ENCODE measurements at places on chromosomes 16 and 17.

DNA sequence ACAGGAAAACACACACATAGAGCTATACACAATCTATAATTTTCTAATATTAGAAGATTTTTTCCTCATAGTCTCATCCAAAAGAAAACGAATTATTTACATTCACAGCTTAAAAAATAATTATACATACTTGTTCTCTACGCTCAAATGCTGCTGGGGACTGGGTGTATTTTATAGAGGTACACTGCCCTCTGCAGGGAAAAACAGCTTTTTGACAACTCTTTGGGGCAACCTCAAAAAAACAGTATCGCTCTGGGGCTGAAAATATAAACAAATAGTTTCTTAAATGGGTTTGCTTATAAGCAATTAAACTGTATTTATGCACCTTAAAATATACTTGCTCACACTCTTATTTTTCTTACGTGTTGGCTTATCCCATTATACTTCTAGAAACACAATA lies 261.8 kb upstream of the PSMD7 start:
- DNase-seq: no peak

GRCh38 chr16:67104845-67105244 lies 4.9 kb upstream of the PHAF1 start:
- no peak for DNase-seq

DNA sequence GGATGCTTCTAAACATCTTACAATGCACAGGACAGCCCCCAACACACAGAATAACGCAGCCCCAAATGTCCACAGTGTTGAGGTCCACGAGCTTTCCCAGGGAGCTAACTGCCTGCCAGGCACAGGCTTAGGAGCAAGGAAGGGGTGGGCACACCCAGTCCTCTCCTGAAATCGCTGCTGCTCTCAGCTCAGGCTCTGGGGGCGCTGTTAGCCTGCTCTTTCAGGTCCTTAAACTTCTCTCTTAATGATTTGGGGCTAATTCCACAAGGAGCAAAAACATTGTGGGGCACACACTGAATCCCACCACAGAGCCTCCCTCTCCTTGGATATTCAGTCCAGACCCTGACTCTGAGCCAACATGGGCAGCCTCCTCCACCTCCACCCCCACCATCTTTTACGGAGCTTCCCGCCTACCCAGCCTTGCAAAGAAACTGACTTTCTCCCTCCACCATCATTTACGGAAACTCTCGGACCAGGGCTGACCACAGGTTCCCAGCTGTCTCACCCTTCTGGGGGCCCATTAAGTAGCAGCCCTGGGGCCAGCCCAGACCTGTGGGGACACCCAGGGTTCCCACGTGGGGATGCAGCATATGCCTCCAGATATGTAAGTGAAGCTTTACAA lies 1.1 kb downstream of the CD300H start:
- DNase-seq: no peak

GRCh38 chr17:71057448-71057847 lies 888.1 kb downstream of the KCNJ2 start:
- no peak for DNase-seq

- DNase-seq: no peak
These were observed 35.1 kb downstream of the MARF1 start for GRCh38 chr16:15607700-15608396.

- DNase-seq: no peak
These were observed 44.6 kb upstream of the ZC3H18 start for GRCh38 chr16:88525663-88525990.

GRCh38 chr16:69479775-69480174 lies 55.4 kb downstream of the CYB5B start:
- DNase-seq: no peak

DNA sequence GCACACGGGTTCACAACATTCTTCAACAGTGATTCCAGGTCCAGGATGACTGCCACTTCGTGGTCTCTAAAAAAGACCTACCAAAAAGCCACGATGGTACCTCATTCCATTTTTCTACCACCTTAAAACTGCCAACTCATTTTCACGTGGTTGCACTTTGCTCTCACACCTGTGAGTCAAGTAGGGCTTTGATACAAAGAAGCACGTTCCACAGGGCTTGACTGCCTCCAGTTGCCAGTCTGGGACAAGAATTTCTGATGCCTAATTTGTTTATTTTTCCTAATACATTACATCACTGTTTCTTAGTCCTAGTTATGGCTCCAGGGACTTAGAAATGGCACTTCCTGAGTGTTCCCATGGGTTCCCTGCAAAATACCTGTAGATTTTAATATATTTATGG lies 911.6 kb upstream of the EEF2KMT start:
- no peak for DNase-seq

GRCh38 chr16:369866-370436 lies 387 bp downstream of the MRPL28 start:
- DNase-seq: no peak

- no peak for DNase-seq
These were observed 2.8 kb downstream of the FN3K start for GRCh38 chr17:82737967-82738877.

DNA sequence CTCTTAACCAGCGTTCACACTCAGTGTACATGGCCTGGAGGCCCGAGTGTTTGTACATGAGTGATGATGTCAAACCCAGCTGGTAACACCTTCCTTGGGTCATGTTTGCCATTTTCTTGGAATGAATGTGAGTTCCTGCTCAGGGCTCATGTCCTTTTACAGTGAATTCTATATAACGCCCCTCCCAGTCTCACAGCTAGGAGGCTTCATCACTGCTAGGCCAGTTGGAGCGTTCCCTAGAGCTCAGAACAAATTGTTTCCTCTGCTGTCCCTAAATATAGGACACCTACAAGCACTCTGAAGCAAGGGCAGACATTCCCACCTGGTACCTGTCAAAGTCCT lies 5.5 kb downstream of the TIMM22 start:
- DNase-seq: no peak

- DNase-seq: no peak
These were observed 76.3 kb upstream of the HNF1B start for GRCh38 chr17:37820995-37821713.

GRCh38 chr17:34645594-34645993 lies 66.2 kb downstream of the TMEM132E start:
- DNase-seq: no peak

DNA sequence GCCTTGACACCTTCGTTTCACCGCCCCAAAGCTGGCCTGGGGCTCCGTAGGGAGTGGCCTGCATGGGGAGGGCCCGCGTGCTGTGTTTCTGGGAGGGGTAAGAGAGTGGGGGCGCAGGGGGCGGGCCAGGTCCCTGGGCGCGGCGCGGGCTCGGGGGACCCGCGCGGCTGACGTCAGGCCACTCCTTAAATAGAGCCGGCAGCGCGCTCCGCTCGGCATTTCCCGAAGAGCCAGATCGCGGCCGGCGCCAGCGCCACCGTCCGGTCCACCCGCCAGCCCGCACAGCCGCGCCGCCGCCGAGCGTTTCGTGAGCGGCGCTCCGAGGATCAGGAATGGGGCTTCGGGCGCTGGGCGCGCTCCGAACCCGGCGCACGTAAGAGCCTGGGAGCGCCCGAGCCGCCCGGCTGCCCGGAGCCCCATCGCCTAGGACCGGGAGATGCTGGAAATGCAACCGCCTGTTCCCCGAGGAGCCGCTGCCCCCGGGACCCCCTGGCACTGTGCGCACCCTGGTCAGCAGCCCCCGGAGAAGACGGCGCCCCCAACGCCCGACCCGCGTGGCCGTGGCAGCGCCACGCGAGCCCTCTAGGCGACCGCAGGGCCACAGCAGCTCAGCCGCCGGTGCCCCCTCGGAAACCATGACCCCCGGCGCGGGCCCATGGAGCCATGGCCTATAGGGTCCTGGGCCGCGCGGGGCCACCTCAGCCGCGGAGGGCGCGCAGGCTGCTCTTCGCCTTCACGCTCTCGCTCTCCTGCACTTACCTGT lies at the start of gene HS3ST2:
TSS of gene HS3ST2 (plus strand) at position 215 of the 763 bp plus-strand sequence. CDS start at position 664, 449 bp downstream.
- DNase-seq: no peak

DNA sequence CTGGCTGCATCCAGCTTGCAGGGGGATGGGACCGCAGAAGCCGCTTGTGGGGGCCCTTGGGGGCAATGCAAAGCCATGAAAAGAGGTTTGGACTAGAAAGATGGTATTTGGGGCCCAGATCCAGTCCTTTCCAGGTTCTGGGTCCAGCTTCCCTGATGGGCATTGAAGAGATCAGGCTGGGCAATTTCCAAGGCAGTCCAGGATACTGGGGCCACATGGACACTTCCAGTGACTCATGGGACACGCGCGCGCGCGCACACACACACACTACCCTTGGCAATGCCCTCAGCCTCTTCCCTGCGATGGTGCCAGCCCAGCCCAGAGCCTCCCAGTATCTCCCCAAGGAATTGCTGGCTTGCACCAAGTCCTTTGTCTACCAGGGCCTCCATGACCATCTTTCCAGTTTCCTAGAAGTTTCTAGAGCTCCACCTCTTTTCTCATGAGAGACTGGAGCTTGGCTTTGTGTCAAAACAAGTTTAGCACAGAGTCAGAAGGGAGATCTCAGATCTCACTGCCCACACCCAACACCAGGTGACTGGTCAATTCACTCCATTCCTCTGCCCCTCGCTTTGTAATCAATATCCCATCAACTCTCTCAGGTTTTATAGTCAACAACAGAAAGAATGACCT lies 44.3 kb downstream of the WNT3 start:
- no peak for DNase-seq

DNA sequence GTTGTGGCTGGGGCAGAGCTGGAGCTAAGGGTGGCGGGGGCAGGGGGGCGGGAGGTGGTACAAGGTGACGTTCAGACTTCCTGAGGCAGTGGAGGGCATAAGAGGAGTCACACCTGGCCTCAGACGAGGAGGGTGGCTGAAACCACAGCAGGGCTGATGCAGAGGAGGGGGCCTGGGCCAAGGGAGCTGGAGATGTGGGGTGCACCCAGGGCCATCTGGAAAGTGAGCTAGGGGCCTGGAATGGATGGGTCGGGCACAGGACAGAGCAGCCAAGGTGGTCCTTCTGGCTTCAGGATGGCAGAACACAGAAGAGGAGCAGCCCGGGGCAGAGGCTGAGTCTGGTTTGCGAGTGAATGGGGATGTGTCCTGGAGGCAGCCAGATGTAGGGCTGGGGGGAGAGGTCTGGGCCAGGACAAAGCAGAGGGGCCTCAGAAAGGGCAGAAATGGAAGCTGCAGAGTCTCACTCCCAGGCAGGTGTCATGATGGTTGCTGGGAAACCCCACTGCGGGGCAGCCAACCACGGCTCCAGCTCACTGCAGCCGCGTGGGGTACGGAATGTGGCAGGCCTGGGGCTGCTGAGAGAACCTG lies 57.6 kb downstream of the PRMT7 start:
- no peak for DNase-seq

- DNase-seq: no peak
These were observed 451.2 kb upstream of the PSMD7 start for GRCh38 chr16:73845238-73846006.

DNA sequence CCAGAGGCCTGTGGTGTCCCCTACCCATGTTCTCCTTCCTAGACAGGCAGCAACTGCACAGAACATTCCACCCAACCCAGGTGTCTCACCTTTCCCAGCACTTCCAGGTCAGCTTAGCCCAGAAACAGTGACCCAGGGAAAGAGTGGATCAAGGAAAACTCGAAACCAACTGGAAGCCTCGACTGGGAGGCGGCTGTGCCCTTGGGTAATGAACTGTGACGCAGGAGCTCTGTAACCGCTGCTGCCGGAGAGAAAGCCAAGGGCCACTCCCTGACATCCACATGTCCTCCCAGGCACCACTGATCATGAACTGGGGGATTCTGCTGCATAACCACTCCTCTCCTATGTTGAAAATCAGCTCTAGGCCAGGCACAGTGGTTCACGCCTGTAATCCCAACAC lies 34.4 kb downstream of the WDR59 start:
- no peak for DNase-seq

GRCh38 chr17:78034429-78035091 lies 76.1 kb downstream of the TNRC6C start:
- DNase-seq: no peak

DNA sequence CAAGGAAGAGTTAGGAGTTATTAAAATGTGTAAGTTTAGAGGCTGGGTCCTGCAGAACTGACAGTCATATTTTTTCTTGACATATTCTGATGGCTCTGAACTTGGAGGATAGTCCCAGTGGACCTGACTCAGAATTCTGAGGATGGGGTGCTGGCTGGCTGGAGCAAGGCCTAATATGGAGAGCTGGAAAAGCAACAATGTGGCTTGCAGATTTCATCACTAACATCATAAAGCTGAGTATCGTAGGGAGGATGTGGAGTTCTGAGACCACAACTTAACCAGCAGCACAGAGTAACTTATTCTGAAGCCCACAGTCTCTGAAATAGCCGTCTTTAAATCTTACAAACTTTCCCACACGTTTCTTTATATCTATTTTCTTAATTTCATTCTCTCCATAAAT lies 2.3 kb downstream of the KRTAP1-5 start:
- no peak for DNase-seq

GRCh38 chr17:8118769-8119580 lies 661 bp upstream of the ALOXE3 start:
- DNase-seq: no peak

- no peak for DNase-seq
These were observed 213.3 kb downstream of the MRTFB start for GRCh38 chr16:14284371-14284770.

GRCh38 chr16:85396879-85397871 lies 215.9 kb upstream of the GSE1 start:
- no peak for DNase-seq

- DNase-seq: peak; percentile 90
These were observed 20.6 kb downstream of the CYB561 start for GRCh38 chr17:63425483-63425882.

GRCh38 chr17:77352996-77353395 lies 212.2 kb downstream of the SEC14L1 start:
- no peak for DNase-seq

GRCh38 chr17:6489016-6489550 lies 44.8 kb downstream of the PIMREG start:
- DNase-seq: no peak

DNA sequence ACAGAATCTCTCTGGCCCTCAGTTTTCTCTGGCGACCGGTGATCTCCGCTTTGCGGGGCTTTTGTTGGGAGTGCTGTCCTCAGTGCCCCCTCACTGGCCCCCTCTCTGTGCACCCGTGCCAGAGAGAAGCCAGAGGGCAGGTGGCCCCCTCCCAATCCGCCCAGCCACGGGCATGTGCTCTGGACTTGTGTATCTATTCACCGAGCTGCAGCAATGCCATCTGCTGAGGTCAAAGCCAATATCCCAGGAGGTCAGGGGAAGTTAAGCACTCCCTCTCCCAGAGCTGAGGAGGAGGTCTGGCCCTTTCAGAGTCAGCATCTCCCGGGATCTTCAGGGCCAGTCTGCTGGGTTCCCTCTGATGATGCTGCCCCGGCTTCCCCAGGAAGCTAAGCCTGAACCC lies 5.1 kb downstream of the CACNG5 start:
- DNase-seq: no peak

- no peak for DNase-seq
These were observed 2.0 kb upstream of the SYNGR2 start for GRCh38 chr17:78166416-78166815.

- no peak for DNase-seq
These were observed 70.3 kb downstream of the IRX3 start for GRCh38 chr16:54216268-54216667.

Data from vagina (tissue), 2 donors.